Central memory CD8-positive, alpha-beta T cell (primary cell): ENCODE measurements at places on chromosomes 7 and 10.

- no peak for DNase-seq
Measured at GRCh38 chr7:92644406-92645113, 54.4 kb upstream of the FAM133B start.

DNA sequence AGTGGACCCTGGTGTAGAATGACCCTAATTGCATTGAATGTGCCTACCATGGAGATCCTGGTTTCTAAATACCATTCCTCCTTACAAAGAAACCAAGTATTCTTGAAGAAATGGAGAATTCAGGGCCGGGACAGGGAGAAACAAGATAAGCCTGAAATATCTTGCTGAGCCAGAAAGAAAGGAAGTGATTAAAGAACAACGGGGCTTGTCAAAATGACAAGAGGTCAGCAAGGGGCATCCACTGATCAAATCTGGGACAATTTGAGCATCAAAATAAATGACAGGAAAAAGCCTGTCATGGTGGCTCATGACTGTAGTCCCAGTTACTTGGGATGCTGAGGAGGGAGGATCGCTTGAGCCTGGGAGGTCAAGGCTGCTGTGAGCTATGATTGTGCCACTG lies 8.1 kb downstream of the ABHD11 start:
- DNase-seq, result no peak

DNA sequence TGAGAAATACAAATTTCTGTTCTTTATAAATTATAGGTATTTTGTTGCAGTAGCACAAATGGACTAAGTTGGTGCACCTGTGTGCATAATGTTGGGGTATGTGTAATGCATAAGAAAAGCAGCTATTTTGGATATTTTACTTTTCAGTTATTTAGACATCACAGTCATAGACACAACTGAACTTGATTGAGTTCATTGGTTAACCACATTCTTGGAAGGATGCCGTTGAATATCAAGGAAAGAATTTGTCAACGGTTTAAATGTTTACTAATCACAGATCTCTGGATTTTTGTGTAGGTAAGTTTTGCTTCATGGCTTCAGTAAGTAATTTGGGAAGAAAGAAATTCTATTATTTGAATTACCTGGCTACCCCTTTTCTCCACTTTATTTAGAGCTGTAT lies 4.1 kb downstream of the OTUD1 start:
- DNase-seq, result no peak

DNA sequence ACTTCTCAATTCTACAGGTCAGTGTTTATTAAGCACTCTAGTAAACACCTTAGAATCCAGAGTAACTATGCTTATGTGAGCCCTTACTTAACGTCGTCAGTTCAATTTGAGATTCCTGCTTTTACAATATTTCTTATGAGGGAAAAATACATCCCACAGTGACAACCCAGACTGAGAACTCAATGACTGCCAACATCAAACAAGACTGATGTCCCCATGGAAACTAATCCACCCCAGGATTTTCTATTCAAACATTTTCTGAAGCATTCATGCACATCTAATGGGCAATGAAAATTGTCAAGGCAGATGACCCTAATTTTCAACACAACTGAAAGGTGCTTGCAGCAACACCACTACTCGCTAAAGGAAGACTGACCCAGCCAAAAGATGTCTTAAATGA lies 67.0 kb downstream of the ATE1 start:
- no peak for DNase-seq
